ENCODE measurements at places on chromosomes 12 and 14.

GRCh38 chr14:106185837-106186233 lies 659.5 kb downstream of the TMEM121 start:
- peak; percentile 34 for DNase-seq

DNA sequence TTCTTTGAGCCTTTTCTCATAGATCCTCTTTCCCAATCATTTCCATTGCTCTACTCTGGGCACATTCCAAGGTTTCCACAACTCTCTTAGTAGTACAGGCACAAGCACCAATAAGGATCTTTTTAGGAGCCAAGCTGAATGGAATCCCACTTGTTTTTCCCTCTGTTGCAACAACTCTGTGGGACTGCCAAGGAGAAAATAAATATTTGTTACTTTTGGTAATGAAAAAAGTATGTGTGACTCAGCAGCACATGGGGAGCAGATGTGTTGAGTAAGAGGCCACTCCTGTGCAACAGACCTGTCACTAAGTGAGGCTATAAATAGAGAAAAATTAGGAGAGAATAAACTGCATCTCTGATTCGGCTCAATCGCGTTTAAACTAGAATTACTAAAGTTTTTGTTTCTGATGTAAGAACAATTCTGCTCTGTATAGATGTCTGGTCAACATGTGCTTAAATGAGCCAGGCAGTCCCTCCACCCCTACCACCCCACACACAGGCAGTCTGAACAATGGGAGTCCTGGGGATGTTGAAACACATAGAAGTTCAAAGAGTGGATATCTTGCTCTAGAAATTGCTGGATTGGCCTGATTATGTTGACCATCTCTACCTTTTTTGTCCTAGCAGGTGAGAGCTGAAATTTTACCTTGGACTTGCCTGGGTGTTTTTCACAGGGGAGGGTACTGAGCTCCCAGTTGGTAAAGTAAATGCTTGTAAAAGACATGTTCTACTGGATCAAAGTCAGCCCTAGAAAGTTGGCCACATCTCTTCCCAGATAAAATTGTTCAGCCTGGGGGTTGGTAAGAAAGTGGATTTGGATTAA lies 244.3 kb upstream of the NOVA1 start:
- no peak for DNase-seq

DNA sequence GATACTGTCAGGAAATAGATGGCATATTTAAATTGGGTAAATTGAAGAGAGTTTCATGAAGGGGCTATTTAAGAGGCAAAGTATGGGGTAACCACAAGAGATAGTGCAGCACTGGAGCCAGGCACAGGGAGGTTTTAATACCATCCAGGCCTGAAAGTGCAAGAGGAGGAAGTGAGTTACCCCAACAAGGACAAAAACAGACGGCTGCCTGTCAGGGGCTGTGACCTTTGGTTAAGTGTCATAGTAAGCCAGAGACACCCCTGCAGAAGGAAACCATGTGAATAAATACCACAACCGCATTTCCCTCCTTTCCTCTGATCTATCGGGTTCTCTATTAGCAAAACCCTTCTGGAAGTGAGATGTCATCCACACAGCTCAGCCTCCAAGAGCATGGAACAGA lies 122.0 kb upstream of the DHRS4 start:
- DNase-seq: no peak

- no peak for DNase-seq
Observed at GRCh38 chr12:124359671-124360581, 65.0 kb downstream of the RFLNA start.

- DNase-seq: no peak
Observed at GRCh38 chr12:13719986-13720385, 261.4 kb downstream of the GRIN2B start.

DNA sequence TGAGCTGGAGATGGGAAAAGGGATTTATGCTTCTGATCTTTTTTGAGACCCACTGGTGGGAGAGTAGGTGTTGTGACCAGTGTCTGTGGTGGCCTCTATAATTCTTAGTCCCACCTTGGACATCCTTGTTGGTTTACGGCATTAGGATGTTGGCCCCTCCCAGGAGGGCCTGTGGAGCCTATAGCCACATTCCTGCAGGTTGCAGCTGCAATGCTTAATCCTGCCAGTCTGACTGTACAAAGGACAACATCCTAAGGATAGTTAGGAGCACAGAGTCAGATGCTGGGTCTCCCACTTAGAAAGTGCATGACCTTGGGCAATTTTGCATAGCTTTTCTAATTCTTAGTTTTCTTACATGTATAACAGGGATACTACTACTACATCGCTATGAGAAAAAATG lies 150.9 kb upstream of the SLC38A2 start:
- no peak for DNase-seq

DNA sequence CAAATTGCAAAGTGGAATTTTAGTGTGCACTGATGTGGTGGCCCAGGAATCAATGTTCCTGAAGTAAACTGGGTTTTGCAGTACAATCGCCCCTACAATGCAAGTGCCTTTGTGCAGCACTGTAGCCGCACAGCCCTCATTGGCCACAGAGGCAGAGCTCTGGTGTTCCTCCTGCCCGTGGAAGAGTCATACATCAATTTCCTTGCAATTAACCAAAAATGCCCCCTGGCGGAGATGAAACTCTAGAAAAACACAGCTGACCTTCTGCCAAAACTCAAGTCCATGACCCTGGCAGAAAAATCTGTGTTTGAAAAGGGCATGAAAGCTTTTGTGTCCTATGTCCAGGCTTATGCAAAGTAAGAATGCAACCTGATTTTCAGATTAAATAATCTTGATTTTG lies 117.9 kb upstream of the PRB2 start:
- no peak for DNase-seq

- DNase-seq: no peak
Observed at GRCh38 chr14:54278665-54279295, 118.0 kb upstream of the CDKN3 start.

DNA sequence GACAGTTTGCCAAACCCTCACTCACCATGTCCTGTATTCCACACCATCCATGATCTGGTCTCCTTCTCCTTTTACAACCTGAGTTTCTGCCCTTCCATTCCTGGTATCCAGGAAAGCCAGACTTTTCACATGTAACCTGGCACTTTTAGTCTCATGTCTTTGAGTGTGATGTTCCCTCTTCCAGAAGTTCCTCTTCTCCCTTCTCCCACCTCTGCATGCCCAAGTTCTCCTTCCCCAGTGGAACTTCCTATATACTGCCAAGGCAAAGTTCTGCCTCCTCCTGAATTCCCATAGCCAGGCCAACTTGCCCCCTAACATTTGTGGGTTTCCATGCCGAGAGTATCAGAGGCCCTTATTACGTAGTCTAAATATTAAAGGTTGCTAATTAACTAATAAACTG lies 3.2 kb upstream of the ITPR2 start:
- no peak for DNase-seq

GRCh38 chr12:131857908-131858850 lies 30.0 kb downstream of the MMP17 start:
- DNase-seq: no peak

- no peak for DNase-seq
Observed at GRCh38 chr12:127594351-127594970, 672.5 kb upstream of the TMEM132C start.

- DNase-seq: no peak
Observed at GRCh38 chr14:77529963-77530362, 31.3 kb upstream of the ISM2 start.

- no peak for DNase-seq
Observed at GRCh38 chr12:25710128-25710527, 157.0 kb upstream of the LMNTD1 start.

GRCh38 chr14:83887866-83888265 lies 1642.1 kb upstream of the FLRT2 start:
- DNase-seq: no peak

DNA sequence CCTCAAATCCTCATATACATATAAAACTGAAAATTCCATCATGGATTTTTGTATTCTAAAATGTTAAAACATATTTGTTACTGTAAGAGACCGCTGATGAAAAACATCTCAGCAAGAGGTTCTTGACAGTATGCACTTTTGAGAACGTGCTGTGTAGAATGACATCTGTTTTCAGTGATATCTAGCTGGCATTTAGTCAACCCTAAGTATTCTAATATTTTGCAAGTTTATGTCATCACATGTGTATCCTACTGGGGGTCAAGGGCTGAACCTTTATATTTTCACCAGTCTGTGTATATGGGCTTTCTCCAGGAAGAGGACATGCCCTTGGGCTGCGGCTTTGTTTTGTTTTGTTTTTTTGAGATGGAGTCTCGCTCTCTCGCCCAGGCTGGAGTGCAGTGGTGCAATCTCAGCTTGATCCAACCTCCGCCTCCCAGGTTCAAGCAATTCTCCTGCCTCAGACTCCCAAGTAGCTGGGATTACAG lies 22.0 kb upstream of the YARS2 start:
- DNase-seq: no peak

- DNase-seq: no peak
Observed at GRCh38 chr14:95364481-95365209, 44.9 kb upstream of the CLMN start.

DNA sequence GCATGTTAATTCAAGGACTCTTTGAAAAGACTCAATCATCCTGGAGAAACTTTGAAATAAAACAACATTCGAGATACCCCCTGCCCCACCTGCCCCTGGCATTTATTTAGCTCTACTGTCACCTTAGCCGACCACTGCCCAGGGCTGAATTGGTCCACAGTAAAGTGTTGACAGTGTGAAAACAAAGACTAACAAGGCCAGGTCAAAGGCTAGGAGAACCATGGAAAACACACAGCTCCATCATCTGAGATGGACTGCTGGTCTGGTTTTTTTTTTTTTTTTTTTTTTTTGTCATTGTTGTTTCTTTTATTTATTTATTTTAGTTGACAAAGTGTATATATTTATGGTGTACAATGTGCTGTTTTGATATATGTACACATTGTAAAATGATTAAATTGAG lies 25.7 kb downstream of the GSTZ1 start:
- DNase-seq: no peak

DNA sequence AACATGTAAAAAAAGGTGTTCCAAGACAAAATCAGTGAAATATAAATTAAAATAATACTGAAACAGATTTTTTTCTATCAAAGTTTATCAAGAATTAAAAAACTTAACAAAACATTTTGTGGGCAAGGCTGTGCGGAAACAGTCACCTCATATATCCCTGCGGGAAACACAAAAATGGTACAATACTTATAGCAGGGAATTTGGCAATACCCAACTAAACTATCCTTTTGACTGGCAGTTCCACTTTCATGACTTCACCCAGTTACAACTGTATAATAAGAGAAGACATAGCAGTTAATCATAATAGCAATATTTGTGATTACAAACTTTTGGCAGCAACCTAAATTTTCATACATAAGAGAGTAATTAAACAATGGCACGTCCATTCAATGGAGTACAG lies 121.5 kb upstream of the EGLN3 start:
- DNase-seq: no peak

- no peak for DNase-seq
Observed at GRCh38 chr12:10365696-10366405, 24.0 kb downstream of the KLRK1 start.

DNA sequence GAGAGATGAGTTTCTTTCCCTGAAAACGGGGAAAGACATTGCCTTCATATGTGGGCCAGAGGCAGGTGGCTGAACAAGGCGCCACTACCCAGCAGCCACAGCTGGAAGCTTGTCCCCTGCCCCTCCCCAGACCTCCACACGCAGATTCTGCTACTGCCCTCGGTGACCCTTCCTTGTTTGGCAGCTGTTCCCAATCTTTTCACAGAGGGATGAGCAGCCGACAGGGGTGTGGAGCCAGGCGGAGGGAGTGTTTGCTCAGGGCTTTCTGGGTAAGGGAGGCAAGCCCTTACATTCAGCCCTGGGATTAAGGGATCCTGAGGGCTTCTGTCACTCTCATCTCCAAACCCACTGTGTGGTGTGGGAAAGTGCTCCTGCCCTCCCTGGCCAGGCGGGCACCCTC lies 4.5 kb upstream of the KRT4 start:
- DNase-seq: no peak

- DNase-seq: no peak
Observed at GRCh38 chr14:58118097-58118815, 33.8 kb downstream of the ARMH4 start.

DNA sequence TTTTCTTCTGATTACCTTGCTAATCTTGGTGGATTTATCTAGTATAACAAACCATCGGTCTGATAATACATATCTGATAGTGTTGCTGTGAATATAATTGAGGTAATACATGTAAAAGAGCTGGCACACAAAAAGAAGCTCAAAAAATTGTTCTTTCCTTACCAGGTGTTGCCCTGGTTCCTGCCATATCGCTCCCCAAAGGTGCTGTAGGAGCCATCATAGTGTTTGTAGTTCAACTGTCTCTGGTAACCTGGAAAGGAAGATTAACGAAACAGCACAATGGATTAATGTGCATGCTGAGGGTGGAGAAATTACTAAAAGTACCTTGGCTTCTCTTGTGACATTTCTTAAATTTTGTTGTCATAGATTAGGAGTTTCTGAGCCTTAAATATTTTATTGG lies 36.6 kb downstream of the A2M start:
- no peak for DNase-seq

DNA sequence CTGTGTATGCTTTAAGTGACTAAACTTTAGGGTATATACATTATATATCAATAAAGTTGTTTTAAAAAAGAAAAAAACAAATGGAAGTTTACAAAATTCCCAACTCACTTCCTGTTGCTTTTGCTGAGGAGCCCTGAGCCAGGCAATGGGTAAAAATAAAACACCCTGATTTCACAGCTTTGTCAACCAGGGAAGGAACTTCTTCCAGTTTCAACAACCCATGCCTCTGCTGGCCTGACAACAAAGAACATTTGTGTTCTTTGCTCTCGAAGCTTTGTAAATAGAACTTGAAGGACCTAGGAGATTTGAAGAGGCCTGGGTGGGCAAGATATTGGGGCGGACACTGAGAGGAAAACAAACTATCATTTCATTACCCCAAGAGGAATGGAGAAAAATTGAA lies 141.2 kb upstream of the NOS1 start:
- no peak for DNase-seq

DNA sequence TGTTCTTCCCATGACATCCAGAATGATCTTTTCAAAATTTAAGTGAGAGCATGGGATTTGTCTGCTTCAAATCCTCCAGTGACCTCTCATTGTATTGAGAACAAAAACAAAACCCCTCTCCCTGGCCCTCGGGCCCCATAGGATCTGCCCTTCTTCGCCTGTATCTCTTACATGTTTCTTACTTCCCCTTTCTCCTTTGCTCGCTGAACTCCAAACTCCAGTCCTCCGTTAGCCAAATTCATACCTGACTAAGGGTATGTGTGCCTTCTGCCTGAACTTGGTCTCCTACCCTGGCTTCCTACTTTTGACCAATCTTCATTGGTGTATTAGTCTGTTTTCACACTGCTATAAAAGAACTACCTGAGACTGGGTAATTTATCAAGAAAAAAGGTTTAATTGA lies 13.2 kb upstream of the TSPAN11 start:
- DNase-seq: no peak

GRCh38 chr12:17369556-17369955 lies 720.4 kb downstream of the RERGL start:
- DNase-seq: no peak

Measured in stimulated activated CD4-positive, alpha-beta T cell treated with anti-CD3 and anti-CD28 coated beads, TNF-alpha, amount 100 ng/mL, for 24 hours (primary cell).